Upper lobe of left lung (tissue), 6 donors: ENCODE measurements at places on chromosomes 12 and 14. TPM values are rescaled to one million over a fixed set of nuclear protein-coding genes. Genes with fewer than 3 reads are reported as not detected.

OR6C70 gene
- total RNA-seq: not detected

TEAD4 gene
- 14.5 TPM for total RNA-seq

GRCh38 chr14:103524002-103524935 is 1.6 kb upstream of the CKB start:
- DNase-seq: no peak

- peak; percentile 29 for DNase-seq
These were observed 54.3 kb downstream of the GALNT9 start for GRCh38 chr12:132275110-132275531.

DNA sequence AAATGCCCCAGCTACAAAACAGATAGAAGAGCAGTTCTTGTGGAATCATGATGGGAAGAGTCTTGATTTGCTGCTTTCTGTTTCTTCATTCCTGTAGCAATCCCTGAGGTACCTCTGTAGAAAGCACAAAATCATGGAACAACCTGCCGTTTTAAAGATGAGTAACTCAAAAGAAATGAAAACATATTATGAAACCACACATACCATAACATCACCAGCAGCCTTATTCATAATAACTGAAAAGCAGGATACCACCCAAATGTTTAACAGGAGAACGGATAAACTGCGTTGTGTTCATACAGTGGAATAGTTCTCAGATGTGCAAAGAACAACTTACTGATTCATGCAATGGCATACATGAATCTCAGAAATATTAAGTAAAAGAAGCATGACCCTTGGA is 188.1 kb downstream of the RGS6 start:
- DNase-seq: no peak

DNA sequence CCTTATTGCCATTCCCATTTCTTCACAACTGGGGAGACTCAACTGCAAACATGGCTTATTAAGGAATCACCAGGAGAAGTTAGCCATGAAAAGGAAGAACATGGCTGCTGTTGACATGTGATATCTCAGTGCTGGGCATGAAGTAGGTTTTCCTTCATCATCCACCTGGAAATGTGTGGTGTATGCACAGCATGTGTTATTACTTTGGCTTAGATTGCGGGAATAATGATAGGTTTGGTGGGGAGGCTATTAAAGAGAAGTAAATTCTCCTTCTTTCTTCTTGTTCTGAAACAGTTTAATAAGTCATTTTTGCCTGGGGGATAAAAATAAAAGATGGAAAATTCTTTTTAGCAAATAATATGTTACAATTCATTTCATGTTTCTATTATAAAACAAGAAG is 23.7 kb upstream of the CLEC14A start:
- DNase-seq: no peak

DNA sequence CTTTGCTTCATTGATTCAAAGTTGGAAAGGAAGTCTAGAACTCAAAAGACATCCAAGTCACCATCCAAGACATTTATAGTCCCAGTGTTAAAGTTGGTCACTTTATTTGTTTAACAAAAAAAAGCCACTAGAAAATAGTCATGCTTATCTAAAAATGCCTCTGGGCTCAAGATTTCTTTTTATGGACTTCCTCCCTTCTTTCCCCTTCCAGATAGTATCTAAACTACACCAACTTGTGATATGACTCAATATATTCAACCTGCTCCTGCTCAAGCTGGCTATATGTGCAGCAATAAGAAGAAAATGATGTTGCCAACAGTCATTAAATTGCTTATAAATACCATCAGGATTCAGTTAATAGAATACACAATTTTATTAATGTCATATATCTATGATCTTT is 1177.1 kb downstream of the FLRT2 start:
- DNase-seq: no peak

DNA sequence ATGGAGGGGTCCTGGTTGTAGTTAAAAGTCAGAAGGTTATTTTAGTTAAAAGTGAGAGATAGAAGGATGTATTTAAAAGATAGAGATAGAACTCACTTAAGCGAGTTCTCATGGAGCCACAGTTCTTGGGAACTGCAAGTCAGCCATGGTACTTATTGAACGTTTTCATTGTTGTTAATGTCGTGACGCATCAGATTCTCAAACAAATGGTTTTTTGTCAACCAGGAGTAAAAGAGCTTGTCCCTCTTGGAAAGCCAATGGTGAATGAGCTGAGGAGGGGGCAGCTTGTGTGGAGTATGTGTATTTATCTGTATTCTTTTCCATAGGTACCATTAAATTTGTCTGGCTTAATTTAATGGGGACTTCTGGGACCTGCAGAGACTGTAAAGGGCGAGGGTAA is 68.6 kb downstream of the FIGNL2 start:
- no peak for DNase-seq

- peak; percentile 51 for DNase-seq
These were observed 314.1 kb upstream of the DIO3 start for GRCh38 chr14:101246894-101247841.

DNA sequence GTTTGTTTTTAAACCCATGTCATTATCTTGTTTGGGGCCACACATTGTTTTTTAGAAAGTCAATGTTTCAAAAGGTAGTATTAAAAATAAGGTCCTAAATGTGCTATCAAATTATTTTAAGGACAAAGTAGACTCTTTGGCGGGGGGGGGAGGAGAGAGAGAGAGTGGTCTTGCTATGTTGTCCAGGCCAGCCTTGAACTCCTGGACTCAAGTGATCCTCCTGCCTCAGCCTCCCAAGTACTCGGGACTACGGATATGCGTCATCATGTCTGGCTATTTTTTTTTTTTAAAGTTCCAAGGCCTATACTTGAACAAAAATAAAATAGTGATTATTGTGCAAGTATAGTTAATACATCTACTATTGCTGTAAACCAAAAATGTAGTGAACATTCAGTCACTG is 26.2 kb downstream of the PAWR start:
- no peak for DNase-seq

- no peak for DNase-seq
These were observed 107.1 kb downstream of the PLXNC1 start for GRCh38 chr12:94255428-94255827.

DNA sequence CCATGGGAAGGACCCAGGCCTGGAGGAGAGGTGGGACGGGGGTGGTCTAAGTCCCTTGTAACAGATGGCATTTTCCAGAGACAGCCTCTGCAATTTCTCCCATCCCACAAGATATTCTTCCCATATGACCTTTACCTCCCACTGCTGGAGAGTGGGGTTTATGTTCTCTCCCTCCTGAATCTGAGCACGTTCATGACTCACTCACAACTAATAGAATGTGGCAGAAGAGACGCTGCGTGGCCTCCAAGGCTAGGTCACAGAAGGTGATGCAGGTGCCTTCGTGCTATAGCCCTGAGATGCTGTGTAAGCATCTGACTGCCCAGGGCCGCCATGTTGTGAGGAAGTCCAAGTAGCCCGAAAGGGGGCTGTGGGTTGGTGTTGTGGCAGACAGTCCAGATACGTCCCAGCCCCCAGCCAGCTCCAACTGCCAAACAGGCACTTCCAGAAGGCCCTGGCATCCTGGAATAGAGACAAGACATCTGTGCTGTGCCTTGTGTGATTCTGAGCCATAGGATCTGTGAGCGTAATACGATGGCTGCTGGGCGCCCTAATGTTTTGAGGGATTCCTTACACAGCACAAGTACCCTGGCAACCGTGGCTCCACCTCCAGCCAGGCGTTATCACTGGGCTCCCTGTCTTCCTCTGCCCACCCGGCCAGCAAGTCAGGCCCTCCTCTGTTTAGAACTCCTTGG is 56.1 kb upstream of the NCOR2 start:
- no peak for DNase-seq

DNA sequence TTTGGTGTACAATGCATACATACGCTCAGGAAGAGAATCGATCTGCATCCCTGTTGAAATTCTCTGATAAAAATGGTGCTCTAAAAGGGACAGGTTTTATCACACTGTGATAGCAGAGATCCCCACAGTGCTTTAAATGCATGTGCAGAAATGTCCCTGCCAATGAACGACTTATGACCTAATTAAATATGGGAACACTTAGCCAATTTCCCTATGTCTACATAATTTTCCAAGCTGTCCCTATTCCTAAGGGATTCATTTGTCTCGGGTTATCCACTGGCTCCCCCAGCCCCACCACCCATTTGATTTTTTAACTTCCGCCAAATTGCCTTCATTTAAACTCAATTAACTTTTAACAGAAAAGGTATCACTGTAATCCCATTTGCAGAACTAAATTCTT is 284.6 kb downstream of the TMEM132D start:
- DNase-seq: no peak

DNA sequence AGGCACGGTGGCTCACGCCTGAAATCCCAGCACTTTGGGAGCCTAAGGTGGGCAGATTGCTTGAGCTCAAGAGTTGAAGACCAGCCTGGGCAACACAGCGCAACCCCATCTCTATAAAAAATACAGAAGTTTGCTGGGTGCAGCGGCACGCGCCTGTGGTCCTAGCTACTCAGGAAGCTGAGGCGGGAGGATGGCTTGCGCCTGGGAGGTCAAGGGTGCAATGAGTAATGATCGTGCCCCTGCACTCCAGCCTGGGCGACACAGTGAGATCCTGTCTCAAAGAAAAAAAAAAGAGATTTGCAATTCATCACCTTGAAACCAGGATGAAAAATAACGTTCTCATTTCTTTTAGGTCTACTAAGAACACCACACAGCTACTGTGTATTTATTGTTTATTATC is 4.0 kb downstream of the STX2 start:
- DNase-seq: no peak

DNA sequence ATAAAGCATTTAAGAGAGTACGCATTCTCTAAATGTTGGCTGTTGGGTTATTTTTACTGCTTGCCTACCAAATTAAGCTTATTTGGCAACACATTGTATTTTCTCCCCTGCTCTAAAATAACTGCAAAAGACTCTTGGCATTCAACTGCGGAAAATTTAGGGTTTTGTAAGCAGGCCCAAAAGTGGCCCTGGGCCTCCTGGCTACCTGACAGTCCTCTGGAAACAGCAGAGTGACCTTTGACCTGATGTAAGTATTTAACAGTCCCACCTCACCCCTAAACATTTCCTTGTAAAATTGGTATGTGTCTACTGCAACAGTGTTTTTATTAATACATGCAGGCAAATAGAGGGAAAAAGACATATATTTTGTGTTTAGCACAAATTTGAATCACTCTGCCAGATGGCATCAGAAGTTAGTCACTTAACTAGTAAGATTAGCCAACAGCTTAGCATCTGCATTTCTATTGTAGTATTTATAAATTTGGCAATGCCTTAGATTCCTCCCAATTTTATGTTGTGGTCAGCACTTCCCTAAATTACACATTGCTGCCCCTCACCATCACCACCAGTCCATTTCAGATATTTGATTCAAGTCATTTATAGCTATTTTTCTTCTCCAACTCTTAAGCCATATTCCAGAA is 11.2 kb downstream of the LLPH start:
- DNase-seq: no peak

DNA sequence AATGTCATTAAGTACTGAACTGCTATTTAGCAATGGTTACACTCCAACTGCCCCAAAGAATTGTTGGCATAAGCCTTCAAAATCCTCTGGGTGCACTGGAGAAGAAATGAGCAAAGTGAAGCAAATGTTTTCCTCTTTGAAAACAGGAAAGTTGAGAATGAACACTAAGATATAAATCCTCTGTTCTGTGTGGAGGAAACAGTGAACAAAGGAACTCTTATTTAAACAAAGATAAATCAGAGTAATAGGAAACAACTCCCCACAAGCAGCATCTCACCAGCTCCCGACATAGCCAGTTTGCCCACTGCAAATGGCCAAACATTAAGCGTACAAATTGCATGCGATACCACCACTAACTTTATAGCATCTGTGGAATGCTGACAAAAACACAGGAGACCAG is 54.0 kb downstream of the BCAT1 start:
- no peak for DNase-seq

GRCh38 chr14:54343272-54344121 is 53.3 kb upstream of the CDKN3 start:
- no peak for DNase-seq
